ENCODE measurements at places on chromosomes 7 and 10.

- DNase-seq: peak; percentile 65
Observed at GRCh38 chr10:17115683-17116082, 13.9 kb downstream of the CUBN start.

DNA sequence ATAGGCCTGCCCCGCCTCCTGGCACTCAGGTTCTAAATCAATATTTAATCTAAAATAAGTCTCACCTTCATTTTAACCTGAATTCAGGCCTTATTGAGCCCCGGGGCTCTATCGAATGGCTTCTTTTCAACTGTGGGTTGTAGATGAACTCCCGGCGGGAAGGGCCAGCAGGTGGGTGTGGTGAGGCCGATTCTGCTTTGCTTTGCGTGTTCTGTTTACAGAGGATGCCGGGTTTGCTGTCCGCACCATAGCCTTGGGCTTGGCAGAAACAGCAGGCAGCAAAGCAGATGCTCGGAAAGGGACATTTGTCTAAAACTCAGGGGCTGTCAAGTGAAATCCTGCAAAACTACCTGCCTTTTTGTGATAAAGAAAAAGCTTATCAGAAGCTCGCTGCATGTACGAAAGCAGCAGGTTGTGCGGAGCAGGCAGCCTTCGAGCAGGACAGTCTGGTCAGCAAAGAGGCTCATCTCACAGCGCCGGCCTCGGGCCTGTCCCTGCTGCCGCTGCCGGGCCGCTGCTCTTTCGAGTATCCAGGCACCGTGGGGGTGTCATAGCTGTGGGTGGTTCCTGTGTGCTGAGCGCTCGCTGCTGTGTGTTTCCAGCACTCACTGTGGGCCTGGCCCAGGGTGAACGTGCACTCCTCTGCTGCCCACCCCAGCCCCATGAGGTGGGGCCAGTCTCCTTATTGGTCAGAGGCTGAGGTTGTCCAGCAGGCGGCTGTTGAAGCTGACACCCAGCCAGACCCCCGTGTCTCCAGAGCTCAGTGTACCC, 434.8 kb upstream of the FOXK1 start:
- DNase-seq: no peak

GRCh38 chr10:100685331-100685730, 60.1 kb upstream of the PAX2 start:
- no peak for DNase-seq

GRCh38 chr7:149093228-149093627, 2.7 kb upstream of the ZNF786 start:
- DNase-seq: no peak

- DNase-seq: no peak
Observed at GRCh38 chr10:46097576-46098317, 51.7 kb upstream of the MSMB start.
